Effector memory CD8-positive, alpha-beta T cell (primary cell): ENCODE measurements at places on chromosomes 3 and 15.

DNA sequence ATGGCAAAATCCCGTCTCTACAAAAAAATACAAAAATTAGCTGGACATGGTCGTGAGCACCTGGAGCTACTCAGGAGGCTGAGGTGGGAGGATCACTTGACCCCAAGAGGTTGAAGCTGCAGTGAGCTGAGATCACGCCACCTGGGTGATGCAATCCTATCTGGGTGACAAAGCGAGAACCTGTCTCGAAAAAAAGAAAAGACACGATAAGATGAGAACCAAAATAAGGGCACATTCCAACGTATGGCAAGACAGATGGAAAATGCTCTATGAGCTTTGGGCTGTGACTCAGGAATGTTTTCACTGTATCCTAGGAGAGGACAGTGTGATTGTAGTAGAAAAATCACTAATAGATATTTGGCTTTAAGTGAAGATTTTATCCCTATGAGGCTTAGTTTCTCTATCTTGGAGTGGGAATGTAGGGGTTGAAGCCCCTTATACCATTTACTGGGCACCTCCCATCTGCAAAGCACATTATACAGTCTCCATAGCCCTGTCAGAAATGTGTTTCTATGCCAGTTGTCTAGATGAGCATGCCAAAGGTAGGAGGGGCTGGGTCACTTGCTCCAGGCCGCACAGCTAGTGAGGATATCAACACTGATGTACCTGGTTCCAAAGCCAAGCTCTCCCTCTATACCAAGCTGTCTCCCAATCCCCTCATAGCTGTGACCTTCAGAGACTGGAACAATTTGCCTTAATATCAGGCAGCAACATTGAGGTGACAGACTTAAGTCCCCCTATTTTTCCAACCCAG is 53.6 kb upstream of the NR2E3 start:
- H3K36me3 ChIP-seq = no peaks in the 10 kb centered on the region
- H3K27me3 ChIP-seq = peaks cover 15% of the 10 kb centered on the region
- DNase-seq = no peak
- H3K4me1 ChIP-seq = no peaks in the 10 kb centered on the region
- H3K4me3 ChIP-seq = no peak overlapping the region

- peak overlapping the region; percentile 8 for H3K27ac ChIP-seq
- H3K4me1 ChIP-seq = peaks cover 9% of the 10 kb centered on the region
- H3K36me3 ChIP-seq = peaks cover 4% of the 10 kb centered on the region
- H3K27me3 ChIP-seq = no peaks in the 10 kb centered on the region
Measured at GRCh38 chr3:15355086-15355485, 22.7 kb upstream of the SH3BP5 start.

- H3K36me3 ChIP-seq = peaks cover 6% of the 10 kb centered on the region
- DNase-seq = no peak
- peaks cover 11% of the 10 kb centered on the region for H3K27me3 ChIP-seq
Measured at GRCh38 chr3:71989165-71989564, 204.2 kb upstream of the PROK2 start.

- H3K4me1 ChIP-seq = peaks cover 9% of the 10 kb centered on the region
- no peak overlapping the region for H3K27ac ChIP-seq
- no peaks in the 10 kb centered on the region for H3K27me3 ChIP-seq
- H3K4me3 ChIP-seq = no peak overlapping the region
- no peak for DNase-seq
Measured at GRCh38 chr3:15513810-15514662, 7.5 kb downstream of the COLQ start.

GRCh38 chr3:157310329-157311052 is 126.2 kb upstream of the PTX3 start:
- no peaks in the 10 kb centered on the region for H3K4me1 ChIP-seq
- H3K27ac ChIP-seq = no peak overlapping the region
- H3K36me3 ChIP-seq = no peaks in the 10 kb centered on the region

- H3K4me1 ChIP-seq = no peaks in the 10 kb centered on the region
- no peak overlapping the region for H3K4me3 ChIP-seq
- DNase-seq = no peak
- no peak overlapping the region for H3K27ac ChIP-seq
- H3K36me3 ChIP-seq = peaks cover 4% of the 10 kb centered on the region
Measured at GRCh38 chr3:194019398-194020165, 116.4 kb upstream of the HES1 start.

DNA sequence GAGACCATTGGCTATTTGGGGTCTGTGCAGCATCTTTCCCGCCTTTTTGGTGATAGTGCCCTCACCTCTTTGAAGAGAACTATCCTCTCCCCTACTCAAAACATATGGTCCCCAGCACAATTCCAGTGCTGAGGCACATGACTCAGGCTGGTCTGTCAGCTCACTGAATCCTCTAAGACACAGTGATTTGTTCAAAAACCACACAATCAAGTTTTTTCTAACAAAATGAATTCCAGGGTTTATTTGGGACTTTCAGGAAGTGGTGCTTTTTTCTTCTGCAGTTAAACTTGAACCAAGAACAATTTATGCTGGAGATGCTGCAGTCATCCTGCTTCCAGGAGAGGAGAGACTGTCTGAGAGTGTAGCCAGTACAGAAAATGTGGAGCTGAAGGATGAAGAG is 142.5 kb upstream of the LMCD1 start:
- no peak overlapping the region for H3K4me3 ChIP-seq
- H3K27me3 ChIP-seq = no peaks in the 10 kb centered on the region
- peaks cover 13% of the 10 kb centered on the region for H3K36me3 ChIP-seq
- no peak for DNase-seq

DNA sequence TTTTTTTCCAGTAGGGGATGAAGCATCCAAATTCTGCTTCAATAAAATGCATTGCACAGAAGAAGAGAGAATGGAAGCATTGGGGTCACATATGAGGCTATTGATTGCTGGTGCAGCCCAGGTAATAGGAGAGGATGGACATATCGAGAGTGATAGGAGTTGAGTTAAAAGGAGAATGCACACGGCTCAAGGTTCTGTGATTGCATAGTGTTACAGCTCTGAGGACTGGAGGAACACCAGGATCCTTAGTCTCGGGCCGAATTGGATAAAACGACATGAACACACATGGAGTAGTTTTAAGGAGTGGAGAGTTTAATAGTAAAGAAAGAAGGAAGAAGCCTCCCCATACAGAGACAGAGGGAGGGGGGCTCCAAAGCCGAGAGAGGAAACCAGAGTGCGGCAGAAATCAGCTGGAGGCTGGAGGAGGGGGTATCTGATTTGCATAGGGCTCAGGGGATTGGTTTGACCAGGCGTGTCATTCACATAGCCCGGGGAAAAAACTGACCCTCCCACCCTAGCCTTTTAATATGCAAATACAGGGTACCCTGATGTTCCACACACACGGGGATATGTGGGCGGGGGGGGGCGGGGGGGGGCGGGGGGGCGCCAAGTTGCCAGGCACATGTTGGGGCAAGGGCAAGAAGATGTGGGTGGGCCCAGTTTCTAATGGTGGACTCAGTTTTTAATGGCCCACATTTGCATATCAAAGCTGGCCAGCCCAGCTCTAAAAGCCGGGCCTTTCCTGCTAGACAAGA is 156.9 kb downstream of the AGBL1 start:
- H3K27me3 ChIP-seq = peaks cover 20% of the 10 kb centered on the region
- no peaks in the 10 kb centered on the region for H3K36me3 ChIP-seq
- H3K4me1 ChIP-seq = peaks cover 6% of the 10 kb centered on the region
- no peak overlapping the region for H3K4me3 ChIP-seq
- DNase-seq = no peak

GRCh38 chr3:150421799-150422548 is 13.9 kb downstream of the TSC22D2 start:
- H3K27me3 ChIP-seq = no peaks in the 10 kb centered on the region
- H3K4me3 ChIP-seq = no peak overlapping the region
- no peak for DNase-seq
- H3K4me1 ChIP-seq = peaks cover 61% of the 10 kb centered on the region
- no peak overlapping the region for H3K27ac ChIP-seq

- DNase-seq = no peak
- no peaks in the 10 kb centered on the region for H3K27me3 ChIP-seq
- no peak overlapping the region for H3K4me3 ChIP-seq
Measured at GRCh38 chr3:141425523-141426233, 57.4 kb downstream of the ZBTB38 start.

- peak overlapping the region; percentile 36 for H3K27ac ChIP-seq
- no peak overlapping the region for H3K4me3 ChIP-seq
- DNase-seq = no peak
Measured at GRCh38 chr3:42051384-42052131, 39.6 kb upstream of the TRAK1 start.

DNA sequence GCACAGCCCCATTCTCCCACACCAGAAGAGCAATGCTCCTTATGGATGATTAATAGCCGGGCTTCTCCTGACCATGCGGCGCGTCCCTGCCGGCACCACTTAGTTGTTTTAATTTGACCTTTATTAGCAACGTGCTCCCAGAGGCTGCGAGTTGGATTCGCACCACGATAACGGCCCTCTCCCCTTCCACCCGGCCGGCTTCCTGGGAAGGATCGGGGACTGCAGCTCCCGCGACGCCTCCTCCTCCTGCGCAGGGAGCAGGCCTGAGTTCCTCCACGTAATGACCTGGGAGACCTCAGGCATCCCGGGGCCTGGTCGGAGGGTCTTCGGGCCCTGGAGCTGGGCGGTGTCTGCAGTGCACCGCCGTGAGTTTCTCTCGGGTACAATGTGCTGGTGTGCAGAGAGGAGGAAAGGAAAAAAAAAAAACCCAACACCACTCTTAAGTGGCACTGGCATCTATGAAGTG is 243.3 kb upstream of the TOPAZ1 start:
- no peak overlapping the region for H3K27ac ChIP-seq
- no peaks in the 10 kb centered on the region for H3K36me3 ChIP-seq
- H3K4me1 ChIP-seq = peaks cover 33% of the 10 kb centered on the region

DNA sequence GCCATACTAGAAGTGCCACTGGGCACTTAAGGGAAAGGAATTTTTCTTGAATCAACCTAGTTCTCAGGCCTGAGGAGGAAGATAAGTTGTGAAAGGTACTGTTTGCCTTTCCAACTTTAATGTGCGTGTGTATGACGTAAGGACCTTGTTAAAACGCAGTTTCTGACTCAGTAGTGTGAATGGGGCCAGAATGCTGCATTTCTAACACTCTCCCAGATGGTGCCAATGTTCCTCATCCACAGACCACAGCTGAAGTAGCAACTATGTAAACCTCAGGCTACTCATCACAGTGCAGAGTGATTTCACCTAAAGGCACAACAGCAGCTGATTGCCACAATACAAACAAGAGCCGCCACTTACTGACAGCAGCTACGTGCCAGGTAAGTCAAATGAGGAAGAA is 103.6 kb downstream of the OTOL1 start:
- H3K27ac ChIP-seq = no peak overlapping the region
- H3K4me1 ChIP-seq = no peaks in the 10 kb centered on the region
- H3K36me3 ChIP-seq = no peaks in the 10 kb centered on the region
- no peak overlapping the region for H3K4me3 ChIP-seq
- no peak for DNase-seq

DNA sequence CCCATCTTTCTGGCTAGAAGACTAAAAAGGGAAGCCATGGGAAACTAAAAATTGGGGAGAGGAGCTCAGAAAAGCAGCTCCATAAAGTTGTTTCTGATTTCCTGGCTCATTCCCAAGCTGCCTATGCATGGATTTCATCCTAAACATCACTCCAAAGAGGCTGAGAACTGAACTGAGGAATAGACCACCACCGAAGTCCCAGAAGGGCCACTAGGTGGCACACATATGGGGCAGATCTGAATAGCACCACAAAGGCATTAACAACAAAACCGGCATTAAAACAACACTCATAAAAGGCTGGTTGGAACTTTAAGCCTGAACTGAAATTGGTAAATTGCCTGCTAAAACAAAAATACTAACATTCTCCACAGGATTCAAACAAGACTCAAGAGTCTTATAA is 106.3 kb downstream of the PLD1 start:
- H3K27me3 ChIP-seq = no peaks in the 10 kb centered on the region
- H3K27ac ChIP-seq = no peak overlapping the region
- H3K4me3 ChIP-seq = no peak overlapping the region
- peak; percentile 7 for DNase-seq
- peaks cover 5% of the 10 kb centered on the region for H3K36me3 ChIP-seq

DNA sequence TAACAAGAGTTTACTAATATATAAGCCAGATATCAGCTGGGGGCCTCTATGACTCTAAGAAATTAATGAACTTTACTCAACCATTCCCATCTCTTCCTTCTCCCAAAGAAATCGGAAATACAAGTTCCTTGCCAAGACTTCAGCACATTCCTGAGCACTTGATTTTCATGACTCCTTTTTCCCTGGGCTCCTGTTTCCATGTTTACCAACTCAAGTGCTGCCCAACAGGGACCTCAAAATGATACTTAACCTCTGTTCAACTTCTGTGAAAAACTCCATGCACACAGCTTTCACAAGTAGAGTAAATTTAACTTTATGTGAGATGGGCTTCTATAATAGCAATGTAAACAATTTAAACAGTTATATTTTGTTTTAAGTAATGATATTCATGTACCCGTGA is 315.8 kb upstream of the CDIN1 start:
- DNase-seq = no peak
- no peaks in the 10 kb centered on the region for H3K36me3 ChIP-seq
- H3K27me3 ChIP-seq = no peaks in the 10 kb centered on the region
- H3K4me3 ChIP-seq = no peak overlapping the region
- no peak overlapping the region for H3K27ac ChIP-seq

- H3K27ac ChIP-seq = no peak overlapping the region
- peaks cover 4% of the 10 kb centered on the region for H3K4me1 ChIP-seq
- no peak overlapping the region for H3K4me3 ChIP-seq
- H3K27me3 ChIP-seq = peaks cover 10% of the 10 kb centered on the region
Measured at GRCh38 chr3:127803619-127804018, 18.7 kb downstream of the MGLL start.

- no peak overlapping the region for H3K4me3 ChIP-seq
- H3K27ac ChIP-seq = no peak overlapping the region
- peaks cover 13% of the 10 kb centered on the region for H3K36me3 ChIP-seq
- DNase-seq = no peak
- peaks cover 39% of the 10 kb centered on the region for H3K4me1 ChIP-seq
Measured at GRCh38 chr3:112477891-112478290, 21.4 kb downstream of the BTLA start.

DNA sequence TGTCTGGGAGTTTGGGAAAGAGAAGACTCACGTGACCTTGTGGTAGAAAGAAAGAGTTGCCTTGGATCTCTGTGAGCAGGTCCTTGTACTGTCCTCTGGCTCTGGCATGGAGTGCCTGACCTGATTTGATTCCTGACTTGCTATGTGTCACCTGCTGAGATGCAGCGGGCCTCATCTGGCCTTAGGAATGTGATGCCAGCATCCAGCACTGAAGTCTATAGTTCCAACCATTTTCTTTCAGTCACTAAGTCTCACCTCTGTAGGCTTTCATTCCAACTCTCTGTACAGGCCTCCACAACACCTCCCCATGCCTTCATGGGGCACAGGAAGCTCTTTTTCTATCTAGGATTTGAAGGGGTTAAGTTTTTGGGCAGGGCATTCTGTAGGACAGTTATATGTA is 12.1 kb upstream of the OXSR1 start:
- no peaks in the 10 kb centered on the region for H3K36me3 ChIP-seq
- H3K27me3 ChIP-seq = no peaks in the 10 kb centered on the region
- H3K4me3 ChIP-seq = no peak overlapping the region

GRCh38 chr3:74139648-74140047 is 474.8 kb downstream of the CNTN3 start:
- no peaks in the 10 kb centered on the region for H3K4me1 ChIP-seq
- H3K36me3 ChIP-seq = no peaks in the 10 kb centered on the region
- no peaks in the 10 kb centered on the region for H3K27me3 ChIP-seq
- no peak for DNase-seq
